ENCODE measurements at places on chromosomes 6 and 20.

GRCh38 chr6:115310156-115310555, 750.5 kb downstream of the FRK start:
- DNase-seq, result no peak

DNA sequence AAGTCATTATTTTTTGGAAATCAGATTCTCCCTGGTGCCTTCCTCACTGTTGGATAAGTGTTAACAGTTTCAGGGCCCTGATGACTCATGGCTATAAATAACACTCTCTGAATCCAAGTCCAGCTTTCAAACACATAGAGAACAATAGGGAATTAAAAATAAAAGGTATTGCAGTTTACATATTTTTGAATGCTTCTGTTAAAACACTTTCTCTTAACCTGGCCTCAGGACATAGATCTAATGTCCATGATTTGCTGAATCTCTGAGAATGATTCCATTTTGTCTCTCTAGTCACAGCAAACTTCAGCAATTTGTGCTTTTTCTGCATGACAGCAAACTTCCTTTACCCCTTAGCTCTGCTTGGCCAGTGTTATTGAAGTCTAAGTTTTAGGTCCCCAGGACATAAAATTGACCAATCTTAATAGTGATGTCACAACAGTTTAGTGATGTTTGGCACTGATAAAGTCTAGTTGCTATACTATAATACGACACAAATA, 1192.4 kb upstream of the CITED2 start:
- no peak for DNase-seq

GRCh38 chr20:49679634-49680033, 34.0 kb downstream of the B4GALT5 start:
- DNase-seq, result no peak

DNA sequence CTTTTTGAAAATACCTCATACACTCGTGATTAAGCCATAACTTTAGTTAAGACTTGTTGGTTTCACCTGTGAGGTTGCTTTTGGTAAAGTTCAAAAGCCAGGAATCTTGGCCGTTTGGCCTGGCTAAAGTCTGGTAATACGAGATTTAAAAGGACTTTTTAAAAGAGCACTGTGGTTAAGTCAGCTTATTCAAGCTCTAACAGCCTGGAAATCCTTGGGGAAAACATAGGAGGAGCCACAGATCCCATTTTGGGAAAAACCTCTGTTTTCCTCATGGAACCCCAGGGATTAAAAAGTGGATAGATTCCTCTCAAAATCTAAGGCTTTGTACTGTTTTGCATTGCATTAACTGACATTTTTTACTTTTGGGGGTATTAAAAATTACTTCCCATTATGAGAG, 13.7 kb upstream of the SLC22A16 start:
- DNase-seq, result no peak

- no peak for DNase-seq
These were observed 57.4 kb downstream of the NPEPL1 start for GRCh38 chr20:58749979-58750378.

DNA sequence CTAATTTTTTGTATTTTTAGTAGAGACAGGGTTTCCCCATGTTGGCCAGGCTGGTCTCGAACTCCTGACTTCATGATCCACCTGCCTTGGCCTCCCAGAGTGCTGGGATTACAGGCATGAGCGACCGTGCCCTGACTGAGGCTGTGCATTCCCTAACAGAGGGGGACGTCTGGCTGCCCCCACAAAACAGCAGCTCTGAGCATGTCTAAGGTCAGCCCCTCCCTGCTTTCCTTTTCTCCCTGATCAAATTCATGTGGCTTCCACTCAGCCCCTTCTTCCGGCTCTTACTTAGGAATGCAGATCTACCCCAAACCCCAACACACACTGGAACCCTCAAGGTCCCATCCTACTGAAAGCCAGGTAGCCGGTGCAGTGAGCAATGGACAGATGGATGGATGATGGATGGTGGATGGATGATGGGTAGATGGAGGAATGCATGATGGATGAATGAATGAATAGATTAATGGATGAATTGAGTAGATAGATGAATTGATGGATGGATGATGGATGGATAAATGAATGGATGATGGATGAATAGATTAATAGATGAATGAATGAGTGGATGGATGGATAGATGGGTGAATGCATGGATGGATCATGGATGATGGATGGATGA, 91.5 kb upstream of the BHLHE23 start:
- DNase-seq, result no peak

GRCh38 chr6:111254004-111254778, 166.9 kb downstream of the SLC16A10 start:
- no peak for DNase-seq

Measured in stimulated activated CD8-positive, alpha-beta memory T cell treated with anti-CD3 and anti-CD28 coated beads, Interleukin-2, amount 100 ng/mL, for 1 hour (primary cell).